ENCODE measurements at places on chromosomes 11 and 22. TPM values are rescaled to one million over a fixed set of nuclear protein-coding genes. Genes with fewer than 3 reads are reported as not detected.

The CD248 gene
- total RNA-seq: 0.22 TPM

The OR4C13 gene
- not detected for total RNA-seq

The UBQLN3 gene
- not detected for total RNA-seq

The TNNI2 gene
- total RNA-seq: 0.55 TPM

The ACTN3 gene
- total RNA-seq: 0.44 TPM

The RASD2 gene
- total RNA-seq: 0.07 TPM

The DCHS1 gene
- 54.7 TPM for total RNA-seq

The APOA4 gene
- not detected for total RNA-seq

The MMP27 gene
- not detected for total RNA-seq

The CECR2 gene
- total RNA-seq: 40.5 TPM

DNA sequence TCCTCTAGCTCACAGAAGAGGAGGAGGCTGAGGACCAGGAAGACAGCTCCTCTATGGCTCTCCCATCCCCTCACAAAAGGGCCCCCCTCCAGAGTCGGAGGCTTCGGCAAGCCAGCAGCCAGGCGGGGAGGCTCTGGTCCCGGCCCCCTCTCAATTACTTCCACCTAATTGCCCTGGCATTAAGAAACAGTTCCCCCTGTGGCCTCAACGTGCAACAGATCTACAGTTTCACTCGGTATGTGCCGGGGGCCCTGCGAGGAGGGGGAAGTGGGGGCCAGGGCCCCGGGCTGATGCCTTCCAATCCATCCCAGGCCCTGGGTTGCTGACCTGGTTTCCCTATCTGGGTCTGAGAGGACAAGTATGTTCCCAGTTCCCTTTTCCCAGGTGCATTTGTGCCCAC, 7.9 kb downstream of the FOXR1 start:
- no peak for DNase-seq

DNA sequence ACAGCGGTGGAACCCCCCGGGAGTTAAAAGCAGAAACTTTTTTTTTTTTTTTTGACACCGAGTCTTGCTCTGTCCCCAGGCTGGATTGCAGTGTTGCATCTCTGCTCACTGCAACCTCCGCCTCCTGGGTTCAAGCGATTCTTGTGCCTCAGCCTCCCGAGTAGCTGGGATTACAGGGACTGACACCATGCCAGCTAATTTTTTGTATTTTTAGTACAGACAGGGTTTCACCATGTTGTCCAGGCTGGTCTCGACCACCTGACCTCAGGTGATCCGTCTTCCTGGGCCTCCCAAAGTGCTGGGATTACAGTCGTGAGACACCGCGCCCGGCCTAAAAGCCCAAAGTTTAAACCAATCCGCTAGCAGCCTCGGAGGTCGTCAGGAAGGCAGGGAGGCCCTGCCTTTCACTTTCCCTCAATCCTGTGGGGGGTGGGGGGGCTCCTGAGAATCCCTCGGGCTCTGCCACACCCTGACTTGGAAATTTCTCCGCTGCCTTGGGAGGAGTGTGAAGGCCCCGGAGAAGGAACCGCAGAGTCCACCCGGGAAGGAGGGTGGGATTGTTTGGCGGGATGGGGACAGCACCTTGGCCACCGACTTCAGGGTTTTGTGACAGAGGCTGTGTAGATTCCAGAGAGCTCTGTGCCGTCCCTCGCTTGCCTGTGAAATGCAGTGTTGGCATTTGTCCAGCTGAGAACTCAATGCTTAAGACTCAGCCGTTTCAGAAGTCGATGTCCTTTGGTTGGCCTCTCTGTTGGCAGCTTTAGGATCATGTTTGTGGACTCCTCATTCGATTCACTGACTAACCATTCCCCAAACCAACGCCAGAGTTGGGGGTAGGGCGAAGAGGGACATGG, 1.0 kb downstream of the ARHGAP8 start:
- no peak for DNase-seq

DNA sequence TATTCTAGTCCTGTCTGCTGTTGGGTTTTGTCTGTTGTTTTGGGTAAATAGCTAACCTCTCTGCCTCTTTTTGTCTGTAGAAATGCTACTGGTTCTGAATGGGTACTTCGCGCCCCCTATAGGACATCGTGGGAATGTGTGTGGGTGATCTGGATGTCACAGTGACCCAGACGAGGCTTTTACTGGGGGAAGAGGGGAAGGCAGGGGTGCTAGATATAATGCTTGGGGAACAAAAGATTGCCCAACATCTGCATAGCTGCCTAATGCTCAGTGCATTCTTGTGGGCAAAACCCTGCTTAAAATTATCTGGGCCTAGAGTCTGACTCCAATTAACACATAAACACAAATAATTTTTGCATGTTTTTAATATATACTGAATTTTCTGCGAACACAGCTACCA, 57.7 kb downstream of the BMAL1 start:
- peak; percentile 29 for DNase-seq

- no peak for DNase-seq
Measured at GRCh38 chr22:28299753-28300152, 379.9 kb downstream of the TTC28 start.

Measured in progenitor cell of endocrine pancreas (in vitro differentiated cells).